ENCODE measurements at places on chromosomes 16 and 17.

- DNase-seq, result peak; percentile 3
These were observed 165.1 kb downstream of the XYLT1 start for GRCh38 chr16:17305694-17306093.

GRCh38 chr17:65637786-65638185 is 76.3 kb upstream of the AXIN2 start:
- no peak for DNase-seq

DNA sequence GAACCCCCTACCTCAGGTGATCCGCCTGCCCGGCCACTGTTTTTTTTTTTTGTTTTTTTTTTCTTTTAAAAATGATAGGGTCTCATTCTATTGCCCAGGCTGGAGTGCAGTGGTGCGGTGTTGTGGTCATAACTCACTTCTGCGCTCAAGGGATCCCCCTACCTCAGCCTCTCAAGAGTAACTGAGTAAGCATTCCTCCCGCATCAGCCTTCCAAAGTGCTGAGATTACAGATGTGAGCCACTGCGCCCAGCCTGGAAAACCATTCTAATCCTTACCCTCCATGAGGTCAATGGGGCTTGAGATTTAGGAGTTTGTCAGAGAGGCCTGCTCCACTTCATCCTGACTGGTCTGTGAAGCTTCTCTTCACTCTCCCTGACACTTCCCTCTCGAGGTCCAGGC is 12.5 kb downstream of the ERAL1 start:
- DNase-seq, result no peak

DNA sequence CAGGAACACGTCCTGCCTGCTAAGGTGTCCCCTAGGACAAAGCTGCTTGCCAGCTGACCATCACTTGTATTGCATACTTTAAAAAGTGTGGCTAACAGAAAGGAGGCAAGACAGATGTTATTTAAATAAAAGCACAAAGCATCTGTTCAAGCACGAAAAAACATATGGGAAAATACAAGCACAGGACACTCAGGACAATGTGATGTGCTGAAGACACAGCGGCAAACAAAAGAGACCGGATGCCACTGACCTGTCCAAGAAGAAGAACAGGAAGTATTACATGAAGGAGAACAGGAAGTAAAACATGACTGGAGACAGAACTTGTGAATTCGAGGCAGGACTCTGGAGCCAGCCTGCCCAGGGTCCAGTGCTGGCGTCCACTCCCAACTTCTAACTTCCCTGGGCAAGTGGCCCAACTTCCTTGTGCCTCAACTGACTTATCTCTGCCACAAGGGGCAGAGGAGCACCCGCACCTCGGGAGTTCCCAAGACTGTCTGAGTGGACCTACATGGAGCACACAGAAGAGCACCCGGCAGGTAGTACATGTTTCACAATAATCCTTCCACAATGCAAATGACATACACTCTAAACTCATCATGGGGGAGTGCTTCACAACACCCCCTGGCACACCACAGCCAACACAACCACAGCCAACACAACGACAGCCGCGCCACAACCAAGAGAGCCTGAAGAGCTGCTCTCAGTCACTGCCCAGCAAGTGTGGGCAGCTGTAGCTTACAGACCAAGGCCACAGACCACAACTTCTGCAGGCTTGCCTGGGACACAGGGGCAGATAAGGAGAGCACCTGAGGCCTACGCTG is 36.6 kb downstream of the ANKRD11 start:
- no peak for DNase-seq

- no peak for DNase-seq
These were observed 24.8 kb upstream of the SEC14L1 start for GRCh38 chr17:77115947-77116346.

- peak; percentile 41 for DNase-seq
These were observed 11.7 kb downstream of the PRKCA start for GRCh38 chr17:66313995-66314659.

DNA sequence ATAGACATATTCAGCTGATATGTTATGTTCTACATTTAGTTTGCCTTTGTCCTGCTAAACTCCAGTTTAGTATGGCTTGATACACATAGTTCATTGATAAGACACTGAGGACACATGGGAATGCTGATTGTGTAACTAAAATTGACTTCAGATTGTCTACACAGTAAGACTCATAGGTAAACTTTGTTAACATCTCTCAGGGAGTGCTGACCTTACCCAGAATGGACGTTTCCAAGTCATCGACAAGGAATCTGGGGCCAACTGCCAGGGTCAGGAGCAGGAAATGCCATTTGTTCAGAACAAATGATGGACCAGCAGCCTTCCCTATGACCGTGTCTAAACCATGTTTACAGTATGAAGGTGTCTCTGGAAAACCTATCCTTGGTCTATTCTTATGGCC is 58.7 kb downstream of the DYNLRB2 start:
- DNase-seq, result no peak

GRCh38 chr17:65593855-65594845 is 32.7 kb upstream of the AXIN2 start:
- no peak for DNase-seq

GRCh38 chr17:49633250-49633649 is 44.6 kb downstream of the SPOP start:
- no peak for DNase-seq

DNA sequence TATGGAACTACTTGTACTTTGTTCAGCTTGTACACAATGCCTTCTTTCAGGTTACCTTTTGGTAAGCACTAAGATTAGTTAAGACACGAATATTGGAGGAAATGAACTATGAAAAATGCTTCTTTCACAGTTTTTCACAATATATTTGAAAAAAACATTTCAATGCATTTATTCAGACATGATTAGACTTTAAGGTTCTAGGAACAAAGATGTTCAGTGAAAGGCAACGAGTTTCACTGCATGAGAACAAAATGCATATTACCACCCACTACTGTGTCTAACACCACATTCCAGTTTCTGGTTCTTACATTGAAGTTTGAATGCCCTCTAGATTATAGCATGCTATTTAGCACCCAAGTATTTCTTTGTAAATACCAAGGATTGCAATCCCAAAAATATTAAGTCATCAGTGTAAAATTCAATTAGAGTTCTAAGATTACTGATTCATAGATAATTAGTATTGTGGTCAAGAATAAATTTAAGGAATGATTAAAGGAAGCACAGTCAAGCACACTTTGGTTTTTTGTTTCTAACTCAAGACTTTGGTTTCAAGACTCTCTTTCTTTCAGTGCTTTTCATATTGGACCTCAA is 261.7 kb downstream of the CEP112 start:
- no peak for DNase-seq

DNA sequence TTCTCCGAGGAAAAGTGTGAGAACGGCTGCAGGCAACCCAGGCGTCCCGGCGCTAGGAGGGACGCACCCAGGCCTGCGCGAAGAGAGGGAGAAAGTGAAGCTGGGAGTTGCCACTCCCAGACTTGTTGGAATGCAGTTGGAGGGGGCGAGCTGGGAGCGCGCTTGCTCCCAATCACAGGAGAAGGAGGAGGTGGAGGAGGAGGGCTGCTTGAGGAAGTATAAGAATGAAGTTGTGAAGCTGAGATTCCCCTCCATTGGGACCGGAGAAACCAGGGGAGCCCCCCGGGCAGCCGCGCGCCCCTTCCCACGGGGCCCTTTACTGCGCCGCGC is at the start of gene ERBB2:
ERBB2 (plus strand) TSS at position 247 of the 330 bp plus-strand sequence. CDS start 175 bp downstream, outside the sequence.
- no peak for DNase-seq

- DNase-seq, result no peak
These were observed 3.3 kb downstream of the ZNF652 start for GRCh38 chr17:49358641-49359247.

All from stimulated activated CD4-positive, alpha-beta T cell treated with anti-CD3 and anti-CD28 coated beads, Interleukin-12 subunit alpha, Interleukin-12 subunit beta, amount 100 ng/mL, for 24 hours (primary cell).